Neural crest cell (in vitro differentiated cells): ENCODE measurements at places on chromosomes 2 and 18. TPM values are rescaled to one million over a fixed set of nuclear protein-coding genes. Genes with fewer than 3 reads are reported as not detected.

The PHOSPHO2 gene
- total RNA-seq, result 8.3 and 8.6 TPM in 2 replicates

The ZNF513 gene
- total RNA-seq, result 26.5 and 27.9 TPM in 2 replicates

The CACNB4 gene
- total RNA-seq, result 6.0 and 6.9 TPM in 2 replicates

The PROC gene
- not detected in 2 replicates for total RNA-seq

The ZSCAN30 gene
- total RNA-seq, result 14.6 and 15.4 TPM in 2 replicates

The TUBB8B gene
- not detected in 2 replicates for total RNA-seq

The IL36RN gene
- total RNA-seq, result not detected in 2 replicates

The ADGRF3 gene
- 0.44 and 0.77 TPM in 2 replicates for total RNA-seq

The IL1RL2 gene
- not detected in 2 replicates for total RNA-seq

The TUBA3E gene
- total RNA-seq, result not detected in 2 replicates

The SAG gene
- not detected in 2 replicates for total RNA-seq

The DNAH6 gene
- 2.3 and 2.8 TPM in 2 replicates for total RNA-seq

The C2orf78 gene
- total RNA-seq, result not detected in 2 replicates

The TMEM185B gene
- 22.4 and 22.7 TPM in 2 replicates for total RNA-seq

The NYAP2 gene
- total RNA-seq, result 0.35 and 0.36 TPM in 2 replicates

The SLC30A3 gene
- 0.48 and 0.93 TPM in 2 replicates for total RNA-seq

The REG3A gene
- total RNA-seq, result not detected in 2 replicates

The AKAIN1 gene
- total RNA-seq, result not detected in 2 replicates

The EXOC6B gene
- 28.0 and 28.2 TPM in 2 replicates for total RNA-seq

The SPP2 gene
- not detected in 2 replicates for total RNA-seq

The TTR gene
- not detected in 2 replicates for total RNA-seq

The ASIC4 gene
- total RNA-seq, result 1.0 and 1.5 TPM in 2 replicates

The ANKRD29 gene
- 0.61 and 0.96 TPM in 2 replicates for total RNA-seq

The NDC80 gene
- total RNA-seq, result 49.5 and 52.1 TPM in 2 replicates

The ELOA2 gene
- total RNA-seq, result not detected in 2 replicates

The NIFK gene
- total RNA-seq, result 89.7 and 95.4 TPM in 2 replicates
